Cardiac septum (tissue), 1 donor: ENCODE measurements at places on chromosomes 6 and 20. TPM values are rescaled to one million over a fixed set of nuclear protein-coding genes. Genes with fewer than 3 reads are reported as not detected.

Gene BMP2
- 3.0 TPM for total RNA-seq

Gene CYB5R4
- total RNA-seq: 16.8 TPM

Gene MAPK13
- 1.6 TPM for total RNA-seq

Gene IL20RA
- 0.32 TPM for total RNA-seq

Gene PRL
- not detected for total RNA-seq

Gene DNMT3B
- total RNA-seq: 0.62 TPM

Gene ECT2L
- total RNA-seq: 10.5 TPM

Gene VGLL2
- total RNA-seq: 38.1 TPM

Gene TGM3
- total RNA-seq: not detected

Gene HDGFL1
- total RNA-seq: not detected

Gene BTN1A1
- total RNA-seq: not detected

Gene SLC44A4
- total RNA-seq: not detected

Gene TRERF1
- total RNA-seq: 0.86 TPM

Gene ACOT8
- 24.9 TPM for total RNA-seq

Gene CARMIL1
- 7.5 TPM for total RNA-seq

Gene HTR1E
- not detected for total RNA-seq

Gene LAMP5
- 0.22 TPM for total RNA-seq

Gene RAD21L1
- total RNA-seq: not detected

Gene COX4I2
- 11.3 TPM for total RNA-seq

Gene POFUT1
- 22.6 TPM for total RNA-seq

Gene HEBP2
- 98.9 TPM for total RNA-seq

Gene NINL
- total RNA-seq: 1.4 TPM

Gene MYT1
- total RNA-seq: not detected

Gene MAP1LC3A
- total RNA-seq: 61.0 TPM

Gene MANEA
- 5.2 TPM for total RNA-seq

Gene PEX7
- 13.2 TPM for total RNA-seq

Gene AFG1L
- total RNA-seq: 11.9 TPM

Gene HRH3
- not detected for total RNA-seq

Gene PKIB
- total RNA-seq: 0.38 TPM

Gene ANKRD66
- not detected for total RNA-seq

Gene FAXC
- total RNA-seq: 0.57 TPM

Gene KCNK16
- total RNA-seq: not detected

Gene SCRT2
- total RNA-seq: not detected

Gene MCHR2
- total RNA-seq: not detected

Gene GTF3C6
- 96.6 TPM for total RNA-seq

Gene LTA
- total RNA-seq: not detected

Gene RPS10
- total RNA-seq: 542 TPM
